ENCODE measurements at places on chromosomes 2 and 18. TPM values are rescaled to one million over a fixed set of nuclear protein-coding genes. Genes with fewer than 3 reads are reported as not detected.

DNA sequence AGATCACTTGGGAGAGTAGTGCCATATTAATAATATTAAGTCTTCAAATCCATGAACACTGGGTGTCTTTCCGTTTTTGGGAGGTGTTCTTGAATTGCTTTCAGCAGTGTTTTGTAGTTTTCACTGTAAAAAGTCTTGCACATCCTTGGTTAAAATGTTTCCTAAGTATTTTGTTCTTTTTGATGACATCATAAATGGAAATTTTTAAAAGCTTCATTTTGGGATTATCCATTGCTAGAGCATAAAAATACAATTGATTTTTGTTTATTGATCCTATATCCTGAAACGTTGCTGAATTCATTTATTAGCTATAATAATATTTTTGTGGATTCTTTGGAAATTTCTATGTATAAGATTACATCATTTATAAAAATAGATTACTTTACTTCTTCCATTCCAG lies 96.8 kb downstream of the ARHGEF4 start:
- DNase-seq, result no peak

GRCh38 chr2:209591021-209591420 lies 167.2 kb downstream of the MAP2 start:
- no peak for DNase-seq

Gene IMPA2
- 14.1 TPM for total RNA-seq

- peak; percentile 33 for DNase-seq
These were observed 56.8 kb downstream of the SLC4A10 start for GRCh38 chr2:161681046-161681445.

GRCh38 chr18:837922-838321 lies 25.9 kb upstream of the YES1 start:
- DNase-seq, result peak; percentile 70

GRCh38 chr2:240579771-240580614 lies 6.5 kb upstream of the CAPN10 start:
- peak; percentile 93 for DNase-seq

DNA sequence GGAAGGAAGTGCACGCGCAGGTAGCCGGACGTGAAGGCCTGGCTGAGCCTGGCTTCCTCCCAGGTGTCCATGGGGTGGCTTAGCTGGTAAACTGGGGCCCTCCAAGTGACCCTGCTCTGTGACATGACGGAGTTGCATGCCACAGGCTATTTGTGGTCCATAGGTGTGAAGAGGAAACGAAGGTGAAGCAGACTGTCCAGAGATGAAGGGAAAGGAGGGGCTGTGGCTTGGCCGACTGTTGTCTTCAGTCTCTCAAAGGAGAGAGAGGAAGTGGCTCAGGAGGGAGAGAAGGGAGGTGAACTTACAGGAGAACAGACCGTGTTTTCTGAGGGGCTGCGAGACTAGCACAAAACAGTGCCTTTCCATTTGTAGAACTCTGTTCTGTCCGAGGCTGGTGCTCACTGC lies 19.3 kb downstream of the INPP5D start:
- no peak for DNase-seq

Gene IL18R1
- 6.8 TPM for total RNA-seq

DNA sequence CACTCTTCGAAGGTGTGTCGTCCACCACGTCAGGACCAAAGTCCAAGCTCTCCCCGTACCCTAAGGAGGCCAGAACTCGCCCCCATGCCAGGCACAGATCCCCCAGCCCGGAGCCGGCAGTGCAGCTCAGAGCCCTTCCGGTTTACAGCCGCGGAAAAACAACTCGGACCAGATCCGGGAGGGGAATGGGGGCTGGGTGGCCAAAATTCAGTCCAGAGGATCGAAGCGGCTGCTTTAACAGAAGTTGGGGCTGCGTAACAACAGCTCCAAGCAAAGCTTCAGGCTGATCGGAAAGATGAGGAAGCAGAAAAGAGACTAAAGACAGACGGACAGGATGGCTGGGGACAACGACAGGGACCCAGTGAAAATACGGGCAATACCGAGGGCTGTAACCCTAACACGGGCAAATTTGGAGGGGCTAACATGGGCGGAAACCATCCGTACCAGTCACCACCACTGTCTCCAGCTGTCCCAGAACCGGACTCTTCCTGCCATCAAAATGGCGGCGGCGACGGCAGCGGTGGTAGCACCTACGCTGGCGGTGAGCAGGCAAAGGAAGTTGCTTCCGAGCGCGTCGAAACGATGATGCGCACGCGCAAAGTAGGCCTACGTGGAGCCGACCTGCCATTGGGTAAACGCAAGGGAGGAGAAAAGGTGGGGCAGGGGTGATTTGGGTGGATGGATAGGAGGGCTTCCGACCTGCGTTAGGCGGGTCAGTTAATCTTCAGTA lies at the start of gene MMADHC:
TSS of gene MMADHC (minus strand) at position 556 of the 730 bp plus-strand sequence. CDS start 678 bp downstream, outside the sequence.
- peak; percentile 97 for DNase-seq

Gene DSG4
- not detected for total RNA-seq

Gene ALPP
- not detected for total RNA-seq

- peak; percentile 22 for DNase-seq
These were observed 567.8 kb upstream of the KLHL29 start for GRCh38 chr2:22817197-22817596.

GRCh38 chr18:68035774-68036522 lies 519.4 kb upstream of the DSEL start:
- DNase-seq, result peak; percentile 18

- no peak for DNase-seq
These were observed 639 bp downstream of the MAIP1 start for GRCh38 chr2:199956062-199956380.

GRCh38 chr18:45793264-45793965 lies 32.1 kb upstream of the SIGLEC15 start:
- peak; percentile 90 for DNase-seq

Gene LAMA1
- total RNA-seq, result 30.1 TPM

- no peak for DNase-seq
These were observed 84.3 kb upstream of the ETAA1 start for GRCh38 chr2:67312871-67313270.

DNA sequence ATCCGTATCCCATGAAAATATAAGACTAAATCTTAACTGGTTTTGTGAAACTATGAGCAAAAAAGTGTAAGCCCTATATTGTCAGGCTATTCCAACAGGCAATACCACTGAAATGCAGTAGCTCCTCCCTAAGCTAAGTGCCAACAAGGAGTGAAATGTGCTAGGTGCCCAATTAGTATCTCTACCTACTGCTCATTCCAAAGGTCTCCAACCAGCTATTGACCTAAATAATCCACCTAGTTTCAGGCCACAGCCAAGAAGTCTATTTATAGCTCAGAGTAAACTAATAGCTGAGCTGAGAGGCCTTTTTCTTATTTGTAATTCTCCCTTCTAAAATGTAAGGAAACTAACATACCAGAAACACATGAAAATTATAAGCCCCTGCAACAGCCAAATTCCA lies 482.2 kb downstream of the DCC start:
- no peak for DNase-seq

DNA sequence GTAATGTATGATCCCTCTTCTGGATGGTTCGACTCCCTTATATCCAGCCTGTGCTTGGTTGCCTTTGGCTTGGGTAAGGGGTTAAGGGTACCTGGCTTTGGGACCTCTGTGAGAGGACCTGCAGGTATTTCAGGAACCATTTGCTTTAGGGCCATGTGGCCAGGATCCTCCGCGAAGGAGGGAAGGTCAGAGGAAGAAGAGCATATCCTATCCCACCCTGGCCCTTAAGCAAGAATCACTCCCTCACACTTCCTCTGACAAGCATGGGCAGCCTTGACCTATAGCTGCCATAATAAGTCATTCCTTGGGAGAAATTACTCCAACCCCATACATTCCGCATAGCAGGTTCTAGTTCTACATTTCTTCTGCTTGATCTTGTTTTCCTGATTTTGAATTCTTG lies 59.1 kb upstream of the TXNDC2 start:
- no peak for DNase-seq

GRCh38 chr2:55618025-55618274 lies 528 bp upstream of the PPP4R3B start:
- no peak for DNase-seq

- no peak for DNase-seq
These were observed 511.5 kb upstream of the RAB6C start for GRCh38 chr2:129467941-129468340.

Gene REG1B
- total RNA-seq, result not detected

Gene DLX2
- 0.72 TPM for total RNA-seq

Gene EN1
- total RNA-seq, result 0.63 TPM

- no peak for DNase-seq
These were observed 353.4 kb downstream of the ALK start for GRCh38 chr2:29567906-29568520.

Gene PASK
- 21.9 TPM for total RNA-seq

DNA sequence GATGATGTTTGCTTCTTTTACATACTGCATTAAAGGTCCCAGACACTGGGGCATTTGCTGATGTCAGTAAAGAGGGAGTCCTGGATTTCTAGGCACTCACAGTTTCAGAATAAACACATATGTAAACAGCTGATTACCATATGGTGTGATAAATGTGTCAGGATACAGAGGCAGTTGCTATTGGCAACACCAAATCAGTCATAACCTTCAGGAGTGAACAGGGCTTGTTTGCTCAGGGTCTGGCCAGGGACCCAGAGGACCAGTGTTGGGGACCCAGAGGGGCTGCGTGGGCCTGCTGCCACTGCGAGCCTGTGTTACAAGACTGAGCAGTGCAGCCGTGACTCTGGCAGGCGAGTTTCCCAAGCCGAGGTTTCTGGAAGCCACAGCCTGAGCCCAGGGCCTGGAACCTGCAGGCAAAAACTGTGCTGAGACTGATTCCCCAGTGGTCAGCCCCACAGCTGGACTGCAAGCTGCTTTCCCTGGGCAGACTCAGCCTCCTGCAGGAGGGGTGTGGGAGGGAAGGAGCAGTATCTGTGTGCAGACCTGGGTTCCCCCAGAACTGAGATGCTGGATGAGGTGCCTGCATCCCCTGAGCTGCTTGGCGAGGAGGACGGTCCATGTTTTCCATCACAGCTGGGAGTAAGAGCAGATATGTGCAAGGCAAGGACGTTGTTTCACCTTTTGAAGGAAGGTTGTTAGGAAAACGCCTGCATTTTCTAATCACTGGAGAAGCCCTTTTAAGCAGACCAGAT lies 23.6 kb downstream of the ASAP2 start:
- DNase-seq, result peak; percentile 52

Gene GKN2
- total RNA-seq, result not detected

- DNase-seq, result no peak
These were observed 5.4 kb upstream of the XIRP2 start for GRCh38 chr2:166882851-166883250.

- no peak for DNase-seq
These were observed 73.5 kb downstream of the ZCCHC2 start for GRCh38 chr18:62596145-62597005.

DNA sequence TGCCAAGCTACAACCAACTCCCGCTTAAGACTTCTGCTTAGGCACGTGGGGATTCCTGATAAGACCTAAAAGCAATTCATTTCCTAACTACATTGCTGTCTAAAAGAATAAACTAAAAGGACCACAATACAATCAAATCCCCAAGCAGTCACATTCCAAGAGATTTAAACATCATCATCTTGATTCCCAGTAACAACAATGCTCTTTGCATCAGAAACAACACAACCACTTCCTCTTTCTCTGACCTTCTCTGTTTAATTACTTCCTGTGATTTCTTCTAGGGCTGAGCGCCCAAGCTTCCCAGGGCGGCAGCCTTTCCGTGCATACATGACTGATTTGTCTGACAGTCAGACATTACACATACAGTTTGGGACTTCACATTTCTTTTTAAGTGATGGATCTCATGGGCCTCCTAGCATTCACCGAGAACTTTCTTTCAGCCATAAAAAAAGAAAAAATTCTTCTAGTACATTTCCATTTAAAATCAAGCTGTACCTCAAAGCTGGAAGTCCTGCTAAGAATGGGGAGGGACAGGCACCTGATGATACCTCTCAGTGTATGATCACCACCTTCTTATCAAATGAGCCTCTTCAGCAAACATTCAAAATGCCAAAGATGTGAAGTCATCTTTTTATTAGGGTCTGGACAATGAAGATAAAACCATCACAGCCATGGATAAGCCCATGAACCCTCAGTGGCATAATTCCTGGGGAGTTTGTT lies 11.5 kb downstream of the SPRED2 start:
- DNase-seq, result peak; percentile 61

Gene APOB
- not detected for total RNA-seq

GRCh38 chr2:210199186-210199765 lies 26.0 kb downstream of the ACADL start:
- DNase-seq, result peak; percentile 61

Gene CDK15
- 4.5 TPM for total RNA-seq

DNA sequence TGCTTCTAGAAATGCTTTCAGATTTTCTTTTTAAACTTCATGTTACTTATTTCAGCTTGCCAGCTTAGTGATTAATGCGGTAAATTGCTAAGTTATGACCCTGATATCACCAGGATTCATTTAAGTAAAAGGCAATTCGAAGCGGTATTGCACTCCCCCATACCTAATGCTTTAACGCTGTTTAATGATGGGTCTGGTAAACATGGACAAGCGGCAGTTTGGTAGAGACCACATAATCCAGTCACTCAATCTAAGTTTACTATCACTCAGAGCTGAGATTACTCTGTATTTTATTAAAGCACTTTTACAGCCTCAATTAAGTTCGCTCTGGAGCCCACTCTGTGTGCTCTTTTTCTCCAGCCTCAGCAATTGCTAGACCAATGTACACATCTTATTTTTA lies 118.2 kb upstream of the SCN7A start:
- no peak for DNase-seq

Gene REG3G
- not detected for total RNA-seq

Gene SP5
- total RNA-seq, result not detected

DNA sequence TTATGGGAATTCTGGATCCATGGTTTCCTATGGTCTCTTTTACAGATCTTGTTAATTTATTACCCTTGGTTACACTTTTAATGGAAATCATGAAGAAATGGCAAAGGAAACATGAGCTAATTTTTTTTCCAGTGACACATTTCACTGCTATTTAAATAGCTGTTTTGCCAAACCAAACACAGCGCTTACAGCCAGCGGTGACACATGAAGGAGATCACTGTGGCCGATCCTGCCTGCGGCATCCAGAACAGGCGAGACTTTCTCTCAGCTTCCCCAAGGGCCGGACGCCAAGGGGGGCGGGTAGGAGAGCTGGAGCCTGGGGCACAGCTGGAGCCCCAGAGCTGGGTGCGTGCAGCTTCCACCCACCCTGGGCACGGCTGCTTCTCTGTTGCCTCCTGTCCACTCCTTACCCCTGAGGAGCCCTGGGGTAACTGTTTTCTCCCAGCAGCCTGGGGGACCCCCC lies 81.4 kb upstream of the PKDCC start:
- DNase-seq, result peak; percentile 98

Gene GALNT14
- 0.72 TPM for total RNA-seq

DNA sequence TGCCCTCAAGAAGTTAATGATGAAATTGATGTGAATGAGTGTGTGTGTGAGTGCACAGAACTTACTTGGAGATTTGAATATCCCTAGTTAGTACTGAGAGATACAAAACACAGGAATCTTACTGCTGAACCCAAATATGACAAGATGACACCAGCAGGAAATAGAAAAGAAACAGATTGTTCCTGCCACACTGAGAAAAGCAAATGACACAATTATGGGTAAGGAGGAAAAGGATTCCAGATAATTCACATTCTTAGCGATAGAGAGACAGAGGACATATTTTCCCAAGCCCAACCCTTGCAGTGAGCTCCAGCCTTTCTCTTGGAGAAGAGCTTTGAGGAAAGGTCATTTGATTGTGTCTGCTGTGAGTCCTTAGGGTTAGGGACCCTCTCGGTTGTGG lies 105.7 kb upstream of the SMIM21 start:
- DNase-seq, result no peak

Gene TMEM131
- 45.1 TPM for total RNA-seq

GRCh38 chr18:56532176-56532840 lies 106.1 kb downstream of the TXNL1 start:
- peak; percentile 30 for DNase-seq

All from fibroblast of the aortic adventitia (primary cell).